ENCODE measurements at places on chromosomes 1 and 21.
A peak's percentile ranks its signal among the peaks of the same experiment; 100 is the strongest.

DNA sequence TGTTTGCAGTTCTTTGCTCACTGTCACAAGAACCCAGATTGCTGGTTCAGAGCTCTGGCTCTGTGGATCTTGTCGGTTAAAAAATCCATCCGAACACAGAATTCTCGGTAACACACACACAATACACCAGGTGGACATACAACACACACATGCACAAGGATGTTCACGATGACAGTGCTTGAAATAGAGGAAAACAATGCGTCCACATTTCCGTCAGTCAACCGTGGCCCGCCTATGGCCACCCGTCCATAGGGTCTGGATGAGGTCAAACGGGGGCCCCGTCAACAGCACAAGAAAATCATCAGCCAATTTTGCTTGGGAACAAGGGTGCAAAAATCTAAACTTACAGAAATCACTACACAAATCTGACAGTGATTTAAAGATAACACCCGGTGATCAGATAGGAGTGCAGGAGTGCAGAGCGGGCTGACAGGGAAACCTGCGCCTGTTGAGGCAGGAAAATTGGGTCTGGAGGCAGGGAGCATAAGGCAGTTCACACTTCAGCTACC, 50.4 kb upstream of the SLC19A1 start:
- DNase-seq, result no peak

DNA sequence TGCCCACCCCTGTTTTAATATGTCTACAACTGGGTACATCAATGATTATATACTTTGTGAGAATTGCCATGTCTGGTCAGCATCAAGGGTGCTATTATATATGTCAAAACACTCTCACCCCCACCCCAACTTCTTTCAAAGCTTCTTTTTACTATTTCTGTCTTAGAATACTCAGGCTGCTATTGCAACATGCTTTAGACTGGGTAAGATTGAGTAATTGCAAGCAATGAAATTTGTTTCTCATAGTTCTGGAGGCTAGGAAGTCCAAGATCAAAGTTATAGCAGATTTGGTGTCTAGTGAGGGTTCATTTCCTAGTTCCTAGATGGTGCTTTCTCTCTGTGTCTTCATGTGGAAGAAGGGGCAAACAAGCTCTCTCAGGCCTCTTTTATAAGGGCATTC, 100.5 kb upstream of the KCNK1 start:
- DNase-seq, result no peak

- peak; percentile 60 for DNase-seq
These were observed 164.2 kb upstream of the C1orf21 start for GRCh38 chr1:184222652-184223052.

GRCh38 chr21:35323947-35324346, 274.8 kb upstream of the RUNX1 start:
- DNase-seq, result no peak

GRCh38 chr1:46684670-46685069, 13.0 kb downstream of the TEX38 start:
- no peak for DNase-seq

DNA sequence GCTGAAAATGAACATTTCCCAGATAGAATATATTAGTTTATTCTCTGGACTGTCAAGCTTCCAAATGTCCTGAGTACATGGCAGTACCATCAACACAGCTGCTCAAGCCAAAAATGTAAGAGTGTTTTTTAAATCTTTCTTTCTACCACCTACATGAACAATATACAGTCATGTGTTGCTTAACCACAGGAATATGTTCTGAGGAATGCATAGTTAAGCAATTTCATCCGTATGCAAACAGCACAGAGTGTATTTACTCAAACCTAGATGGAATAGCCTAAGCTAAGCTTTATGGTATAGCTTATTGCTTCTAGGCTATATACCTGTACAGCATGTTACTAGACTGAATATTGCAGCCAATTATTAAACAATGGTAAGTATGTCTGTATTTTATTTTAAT, 561.9 kb upstream of the ADGRL4 start:
- no peak for DNase-seq

DNA sequence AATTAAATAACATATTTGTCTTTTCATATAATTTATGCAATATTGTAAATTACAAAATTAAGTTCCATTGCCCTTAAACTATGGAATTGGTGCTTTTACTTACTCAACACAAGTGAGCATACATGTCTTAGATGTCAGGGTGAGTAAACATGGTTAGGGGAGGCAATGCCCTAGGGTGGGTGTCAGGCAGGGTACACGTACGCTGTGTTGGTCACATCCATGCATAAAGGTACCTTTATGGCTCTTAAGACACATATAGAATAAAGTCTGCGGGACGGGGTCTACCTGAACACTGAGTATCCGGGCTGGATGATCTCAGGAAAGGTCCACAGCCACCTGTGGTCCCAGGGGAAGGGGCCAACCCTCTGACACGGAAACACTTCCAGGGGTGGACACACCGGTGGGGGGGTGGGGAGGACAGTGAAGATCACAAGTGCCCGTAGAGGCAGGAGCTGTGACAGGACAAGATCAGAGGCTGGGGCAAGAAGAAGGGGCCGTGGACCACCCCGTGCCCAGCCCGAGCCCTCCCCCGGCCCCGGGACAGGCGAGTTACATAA, 720 bp downstream of the LIN9 start:
- no peak for DNase-seq

- DNase-seq, result no peak
These were observed 41.8 kb downstream of the RUNX1 start for GRCh38 chr21:35007348-35007747.

DNA sequence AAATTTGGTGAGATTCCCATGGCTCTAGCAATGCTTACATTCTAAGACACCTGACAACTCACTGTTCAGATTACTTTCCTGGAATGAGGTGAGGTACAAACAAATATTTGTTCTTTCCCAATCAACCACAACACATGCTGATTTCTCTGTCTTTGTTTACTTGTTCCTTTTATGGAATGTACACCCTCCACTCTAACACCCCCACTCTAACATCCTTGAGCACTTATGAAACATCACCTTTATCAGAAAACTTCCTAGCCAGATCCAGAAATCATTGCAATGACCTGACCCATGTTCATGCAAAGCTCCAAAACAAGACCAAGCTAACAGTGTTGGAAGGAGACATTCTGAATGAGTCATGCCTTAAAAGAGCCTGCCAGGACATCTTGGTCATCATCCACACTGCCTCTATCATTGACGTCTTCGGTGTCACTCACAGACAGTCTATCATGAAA, 35.5 kb downstream of the HSD3B1 start:
- no peak for DNase-seq

GRCh38 chr1:166789286-166789685, 50.0 kb upstream of the POGK start:
- no peak for DNase-seq

- no peak for DNase-seq
These were observed 5.7 kb downstream of the UBXN11 start for GRCh38 chr1:26300578-26301275.

GRCh38 chr1:212721388-212722247, 22.0 kb upstream of the BATF3 start:
- DNase-seq, result peak; percentile 89

GRCh38 chr21:31520561-31521098, 138.9 kb upstream of the SOD1 start:
- DNase-seq, result no peak

GRCh38 chr21:32100423-32100822, 178.4 kb downstream of the MIS18A start:
- DNase-seq, result no peak

DNA sequence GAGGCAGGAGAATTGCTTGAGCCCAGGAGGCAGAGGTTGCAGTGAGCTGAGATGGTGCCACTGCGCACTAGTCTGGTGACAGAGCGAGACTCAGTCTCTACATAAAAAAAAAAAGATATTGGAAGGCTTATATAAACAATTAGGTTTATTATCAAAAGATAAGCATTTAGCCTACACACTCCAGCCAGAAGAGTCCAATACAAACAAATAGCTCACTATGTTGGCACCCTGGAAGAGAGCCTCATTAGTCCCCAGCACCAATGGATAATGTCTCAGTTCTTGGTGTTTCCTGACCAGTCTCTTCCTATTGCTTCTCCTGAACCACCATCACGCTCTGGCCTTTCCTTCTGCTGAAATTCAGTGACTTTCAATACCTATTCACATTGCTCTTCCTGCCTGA, 48.6 kb upstream of the ATP1A1 start:
- no peak for DNase-seq

GRCh38 chr1:245156736-245157505, 2.1 kb downstream of the KIF26B start:
- DNase-seq, result no peak

DNA sequence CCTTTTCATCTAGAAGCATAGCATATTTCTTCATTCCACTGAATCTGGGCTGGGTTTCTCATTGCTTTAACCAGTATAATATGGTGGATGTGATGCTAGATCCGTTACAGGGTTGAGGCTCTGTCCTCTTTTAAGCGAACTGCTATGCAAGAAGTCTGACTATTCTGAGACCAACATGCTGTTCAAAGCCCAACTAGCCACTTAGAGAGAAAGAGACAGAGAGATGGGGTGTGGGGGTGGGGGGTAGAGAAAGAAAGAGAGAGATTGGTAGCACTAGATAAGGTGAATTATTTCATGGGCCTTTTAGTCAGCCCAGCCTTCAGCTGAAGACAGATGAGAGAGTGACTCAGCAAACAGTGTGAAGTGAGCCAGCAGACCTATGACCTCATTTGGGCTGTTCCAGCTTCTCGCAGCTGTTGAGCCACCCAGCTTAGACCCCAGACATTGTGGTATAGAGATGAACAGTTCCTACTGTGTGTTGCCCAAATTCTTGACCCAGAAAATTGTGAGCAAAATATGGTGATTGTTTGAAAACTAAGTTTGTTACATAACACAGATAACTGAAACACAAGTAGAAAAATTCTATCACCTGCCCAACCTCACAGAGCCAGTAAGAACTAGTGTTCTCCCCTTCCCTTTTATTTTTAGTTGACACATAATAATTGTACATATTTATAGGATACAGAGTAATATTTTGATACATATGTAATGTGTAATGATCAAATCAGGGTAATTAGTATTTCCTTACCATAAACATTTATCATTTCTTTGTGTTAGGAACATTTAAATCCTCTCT, 40.7 kb upstream of the PRKACB start:
- DNase-seq, result peak; percentile 84

DNA sequence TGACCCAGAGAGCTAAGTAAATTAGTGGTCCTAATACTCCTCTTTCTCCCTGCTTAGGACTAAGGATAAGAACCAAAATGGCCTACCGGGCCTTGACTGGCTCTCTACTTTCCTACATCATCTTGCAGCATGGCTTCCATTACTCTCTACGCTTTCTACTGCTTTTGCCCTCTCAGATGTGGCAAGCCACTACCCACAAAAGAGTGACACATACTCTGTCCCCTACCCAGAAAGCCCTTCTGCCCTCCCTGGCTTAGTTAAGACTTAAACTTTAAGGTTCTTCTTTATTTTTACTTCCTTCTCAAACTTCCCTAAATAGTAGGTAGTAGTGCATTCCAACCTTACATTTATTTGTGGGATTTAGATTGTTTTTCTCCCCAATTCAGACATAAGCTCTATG, 228.1 kb downstream of the TPR start:
- no peak for DNase-seq

DNA sequence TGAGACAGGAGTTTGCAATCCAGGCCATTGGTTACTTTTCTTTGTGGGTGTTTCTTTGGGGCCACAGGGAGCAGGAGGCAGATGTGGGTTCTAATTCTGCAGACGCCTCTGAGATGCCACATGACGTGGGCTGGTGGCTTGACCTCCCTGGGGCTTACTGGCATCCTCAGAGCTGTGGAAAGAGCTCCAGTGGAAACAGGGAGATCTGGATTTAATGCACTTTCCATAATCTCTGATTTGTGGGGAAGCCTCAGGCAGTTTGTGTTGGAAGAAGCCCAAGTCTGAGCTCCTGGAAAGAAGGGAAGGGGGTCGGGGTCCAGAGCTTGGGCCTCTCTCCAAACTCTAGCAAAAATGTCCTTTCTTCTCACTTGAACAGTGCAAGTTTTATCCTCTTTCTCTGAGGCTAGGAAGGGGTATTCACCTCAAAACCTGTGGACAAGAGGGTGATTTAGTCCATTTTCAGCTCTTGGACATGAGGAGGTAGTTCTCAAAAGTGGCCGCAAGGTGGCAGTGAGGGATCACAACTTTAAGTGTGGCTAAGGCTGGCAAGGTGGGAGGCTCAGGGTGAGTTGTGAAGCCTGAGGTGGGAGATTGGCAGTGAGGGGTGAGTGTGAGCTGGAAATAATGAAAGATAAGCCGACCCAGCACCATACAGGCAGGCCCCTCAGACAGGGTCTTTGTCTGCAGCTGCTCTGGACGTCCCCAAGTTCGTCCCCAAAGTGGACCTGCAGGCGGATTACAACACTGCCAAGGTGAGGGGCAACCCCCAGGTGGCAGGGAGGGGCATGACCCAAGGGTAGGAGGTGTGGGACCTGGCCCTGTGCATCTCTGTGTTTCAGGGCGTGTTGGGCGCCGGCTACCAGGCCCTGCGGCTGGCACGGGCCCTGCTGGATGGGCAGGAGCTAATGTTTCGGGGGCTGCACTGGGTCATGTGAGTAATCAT, 9.2 kb downstream of the IKBKE start:
- peak; percentile 78 for DNase-seq

DNA sequence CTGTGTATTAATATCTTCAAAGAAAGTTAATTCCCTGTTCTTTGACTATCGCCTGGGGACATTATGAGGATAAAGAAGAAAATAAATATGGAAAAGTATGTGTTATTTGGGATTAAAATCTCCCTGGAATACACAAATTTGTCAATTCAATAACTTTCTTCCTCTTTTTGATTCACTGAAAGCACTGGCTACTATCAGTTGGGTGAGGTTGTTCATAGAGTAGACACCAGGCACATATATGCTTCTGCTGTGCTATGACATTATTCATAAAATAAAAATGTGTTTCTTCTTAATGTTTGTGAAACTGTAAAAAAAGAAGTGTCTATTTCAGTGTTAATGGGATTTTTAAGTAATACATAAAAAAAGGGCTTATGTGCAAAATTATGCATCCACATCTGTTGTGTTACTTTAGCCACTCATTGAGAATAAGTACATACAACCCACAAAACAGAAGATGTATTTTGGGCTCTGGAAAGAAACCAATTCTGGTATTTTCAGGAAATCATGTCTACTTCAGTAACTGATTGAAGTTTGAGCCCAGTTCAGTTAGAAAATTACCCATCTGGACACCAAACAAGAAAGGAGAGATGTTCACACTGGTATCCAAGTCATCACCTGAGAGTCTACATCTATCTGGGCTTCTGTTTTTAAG, 169.4 kb downstream of the GABPA start:
- no peak for DNase-seq

GRCh38 chr1:178232949-178233348, 139.0 kb downstream of the RASAL2 start:
- DNase-seq, result no peak

GRCh38 chr1:21778405-21778727, 4.6 kb downstream of the USP48 start:
- no peak for DNase-seq

Measured in A172 (cell line).